ENCODE measurements at places on chromosomes 2 and 18.

GRCh38 chr2:6671913-6672312 is 193.8 kb downstream of the CMPK2 start:
- no peak for DNase-seq

GRCh38 chr18:5415031-5415430 is 119.5 kb upstream of the ZBTB14 start:
- DNase-seq, result no peak

DNA sequence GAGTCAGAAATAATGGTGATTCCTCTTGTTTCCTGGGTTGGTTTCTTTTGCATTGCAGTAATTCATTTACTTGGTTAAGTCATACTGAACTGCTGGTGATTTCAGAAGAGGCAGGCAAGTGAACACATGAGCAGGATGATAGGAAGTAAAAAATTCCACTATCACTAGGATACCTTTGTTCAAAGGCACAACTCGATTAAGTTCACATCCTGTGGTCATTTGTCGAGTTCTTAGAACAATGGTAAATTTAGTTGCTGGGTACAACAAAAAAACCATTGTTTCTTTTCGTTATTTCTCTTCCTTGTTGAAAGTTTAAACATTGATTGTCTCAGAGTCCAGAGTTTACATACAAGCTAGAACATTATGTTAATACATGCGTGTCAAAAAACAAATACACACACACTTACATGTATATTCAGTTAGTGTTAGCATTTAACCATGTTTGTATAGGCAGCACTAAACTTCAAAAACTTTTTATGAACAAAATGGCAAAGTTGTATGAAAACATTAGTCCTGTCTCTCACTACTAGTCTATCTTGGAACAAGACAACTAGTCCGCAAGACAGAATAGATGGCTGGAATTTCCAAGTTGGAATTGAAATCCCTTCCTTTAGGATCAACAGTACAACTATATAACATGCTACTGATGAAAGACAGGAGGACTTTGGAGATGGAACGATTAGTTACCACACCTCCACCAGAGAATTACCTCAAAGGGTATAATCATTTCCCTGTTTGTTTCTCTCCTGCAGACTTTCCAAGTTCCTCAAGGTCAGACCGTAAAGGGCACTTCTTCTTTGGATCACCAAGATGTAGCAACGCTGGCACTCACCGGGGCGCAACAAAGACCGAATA is 26.2 kb downstream of the STK39 start:
- no peak for DNase-seq

GRCh38 chr2:40642726-40643125 is 190.8 kb upstream of the SLC8A1 start:
- no peak for DNase-seq

GRCh38 chr2:239932881-239933735 is 92.0 kb downstream of the NDUFA10 start:
- DNase-seq, result no peak

DNA sequence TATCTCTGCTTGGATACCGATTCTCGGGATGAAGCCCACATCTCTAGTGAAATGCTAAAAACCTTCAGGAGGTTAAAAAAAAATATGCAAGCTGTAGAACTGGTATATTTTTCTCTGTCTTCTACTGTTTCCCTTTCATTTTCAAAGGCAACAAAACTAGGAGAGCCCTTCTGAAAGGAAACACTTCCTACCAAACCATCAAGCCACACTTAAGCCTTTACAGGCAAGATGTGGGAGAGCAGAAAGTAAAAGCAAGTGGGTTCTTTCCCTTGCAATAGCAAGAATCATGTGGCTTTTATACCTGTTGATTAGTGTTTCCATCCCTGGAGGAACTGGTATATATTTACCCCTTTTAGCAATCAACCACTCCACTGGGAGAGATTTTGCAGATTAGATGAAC is 147.9 kb upstream of the ACAA2 start:
- DNase-seq, result no peak

- no peak for DNase-seq
Measured at GRCh38 chr18:6718267-6718666, 11.2 kb upstream of the ARHGAP28 start.

- DNase-seq, result no peak
Measured at GRCh38 chr2:133523406-133523805, 44.9 kb downstream of the NCKAP5 start.

- DNase-seq, result no peak
Measured at GRCh38 chr2:65404988-65405697, 27.3 kb downstream of the SPRED2 start.

DNA sequence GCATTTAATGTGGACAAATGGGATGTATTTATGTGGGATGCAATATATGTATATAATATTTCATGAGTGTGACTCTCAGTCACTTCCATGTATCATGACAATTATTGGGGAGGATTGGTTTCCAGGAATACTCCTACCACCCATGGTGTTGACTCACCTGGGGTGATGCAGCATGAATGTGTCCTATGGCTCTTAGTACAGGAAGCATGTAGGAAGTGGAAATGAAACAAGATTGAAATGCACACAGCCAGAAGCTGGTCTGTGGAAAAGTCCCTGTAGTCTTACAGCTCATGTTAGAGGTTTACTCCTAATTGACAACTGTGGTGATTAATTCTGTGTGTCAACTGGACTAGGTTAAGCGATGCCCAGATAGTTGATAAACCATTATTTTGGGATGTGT is 89.3 kb upstream of the HAAO start:
- no peak for DNase-seq

- no peak for DNase-seq
Measured at GRCh38 chr2:124649001-124649400, 623.9 kb downstream of the CNTNAP5 start.

DNA sequence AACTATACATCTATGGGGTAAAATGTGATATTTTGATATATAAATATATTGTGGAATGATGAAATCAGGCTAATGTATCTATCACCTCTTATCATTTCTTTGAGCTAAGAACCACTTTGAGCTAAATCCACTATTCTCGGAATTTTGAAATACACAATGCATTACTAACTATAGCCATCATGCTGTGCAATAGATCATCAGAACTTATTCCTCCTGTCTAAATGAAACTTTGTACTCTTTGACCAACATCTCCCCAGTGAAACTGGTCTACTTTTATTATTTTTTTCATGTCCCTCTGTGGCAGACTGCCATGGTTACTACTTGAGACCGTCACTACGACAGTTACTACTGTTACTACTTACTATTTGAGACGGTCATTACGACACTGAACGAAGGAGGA is 11.4 kb downstream of the PECR start:
- no peak for DNase-seq

- DNase-seq, result no peak
Measured at GRCh38 chr2:88538362-88538917, 85.9 kb upstream of the FOXI3 start.

GRCh38 chr2:210919128-210919527 is 362.7 kb downstream of the CPS1 start:
- no peak for DNase-seq

- peak; percentile 52 for DNase-seq
Measured at GRCh38 chr2:172972005-172972619, 103.5 kb upstream of the MAP3K20 start.

- DNase-seq, result no peak
Measured at GRCh38 chr2:38060236-38061018, 15.5 kb downstream of the CYP1B1 start.

DNA sequence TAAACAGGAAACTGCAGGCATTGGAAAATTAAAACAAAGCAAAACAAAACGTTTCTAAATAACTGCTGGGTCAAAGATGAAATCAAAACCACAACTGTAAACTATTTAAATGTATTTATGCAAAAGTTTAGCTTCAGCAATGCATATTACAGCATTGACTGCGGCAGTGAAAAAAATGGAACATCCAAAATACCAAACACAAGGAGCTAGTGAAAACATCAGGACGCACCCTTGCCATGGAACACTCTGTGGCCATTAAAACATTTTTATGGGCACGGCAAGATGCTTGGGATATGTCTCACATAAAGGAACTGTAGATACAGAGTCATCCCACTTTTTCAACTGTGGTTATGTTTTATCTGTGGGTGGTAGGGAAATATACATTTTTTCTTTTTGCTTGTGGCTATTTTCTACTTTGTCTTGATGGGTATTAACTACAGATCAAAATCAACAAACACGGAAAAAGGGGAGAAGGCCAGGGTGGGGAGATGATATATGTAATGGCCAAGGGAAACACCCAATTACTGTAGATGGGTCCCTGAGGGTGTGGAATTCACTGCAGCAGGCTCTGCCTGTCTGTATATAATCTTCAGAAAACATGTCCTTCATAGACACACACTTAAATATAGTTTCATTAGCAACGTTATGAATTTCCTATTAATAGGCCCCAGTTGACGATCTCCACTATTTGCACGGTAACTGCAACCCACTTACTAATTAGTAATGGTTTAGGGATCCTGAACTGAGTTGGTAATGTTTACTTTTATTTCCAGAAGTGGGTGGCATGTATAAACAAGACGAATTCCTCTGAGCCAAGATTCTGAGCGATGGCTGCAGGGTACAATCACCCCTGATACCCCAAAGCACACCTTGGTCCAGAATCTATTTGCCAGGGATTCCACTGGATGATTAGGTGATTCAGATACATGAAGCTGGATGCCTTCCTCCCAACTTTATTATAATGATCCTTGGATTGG is 110.5 kb downstream of the ACKR3 start:
- DNase-seq, result peak; percentile 51

DNA sequence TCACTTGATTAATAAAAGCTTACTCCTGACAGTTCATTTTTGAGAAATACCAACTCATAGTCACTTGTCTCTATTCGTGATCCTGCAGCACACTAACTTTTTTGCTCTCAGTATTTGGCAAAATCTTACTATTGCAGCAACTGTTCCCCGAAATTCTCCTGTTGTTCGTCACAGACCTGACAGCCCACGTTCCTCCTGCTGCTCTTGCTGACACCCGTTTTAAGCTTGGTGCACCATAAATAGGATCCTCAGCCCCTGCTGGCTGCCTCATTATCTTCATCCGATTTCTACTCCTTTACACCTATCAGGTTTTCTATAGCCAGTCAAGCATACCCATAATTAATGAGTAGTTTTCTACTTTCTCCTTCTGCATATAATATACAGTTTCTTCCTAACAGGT is 368.8 kb downstream of the PLCL1 start:
- no peak for DNase-seq

- no peak for DNase-seq
Measured at GRCh38 chr18:21701621-21702020, 3.0 kb downstream of the ABHD3 start.

- no peak for DNase-seq
Measured at GRCh38 chr2:10375570-10376281, 72.4 kb downstream of the ODC1 start.

DNA sequence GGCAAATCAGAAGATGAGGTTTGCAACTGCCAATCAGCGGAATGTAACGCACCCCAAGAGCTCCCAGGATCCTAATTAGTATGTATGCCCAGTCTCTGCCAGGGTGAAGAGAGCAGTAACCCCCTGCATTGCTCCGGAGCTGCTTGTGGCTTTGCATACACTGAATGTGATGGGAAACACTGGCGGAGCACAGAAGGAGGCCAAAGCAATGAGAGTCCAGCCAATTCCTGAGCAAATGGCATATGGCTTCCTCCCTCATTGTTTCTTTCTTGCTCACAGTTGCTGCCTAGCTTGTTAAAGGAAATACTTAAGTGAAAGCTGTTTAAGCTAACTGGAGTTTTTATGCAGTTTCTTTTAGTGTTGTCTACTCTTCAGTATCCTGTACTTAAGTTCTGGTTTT is 343.5 kb upstream of the NT5C1B start:
- DNase-seq, result no peak

- DNase-seq, result no peak
Measured at GRCh38 chr18:28080876-28081300, 96.0 kb downstream of the CDH2 start.

DNA sequence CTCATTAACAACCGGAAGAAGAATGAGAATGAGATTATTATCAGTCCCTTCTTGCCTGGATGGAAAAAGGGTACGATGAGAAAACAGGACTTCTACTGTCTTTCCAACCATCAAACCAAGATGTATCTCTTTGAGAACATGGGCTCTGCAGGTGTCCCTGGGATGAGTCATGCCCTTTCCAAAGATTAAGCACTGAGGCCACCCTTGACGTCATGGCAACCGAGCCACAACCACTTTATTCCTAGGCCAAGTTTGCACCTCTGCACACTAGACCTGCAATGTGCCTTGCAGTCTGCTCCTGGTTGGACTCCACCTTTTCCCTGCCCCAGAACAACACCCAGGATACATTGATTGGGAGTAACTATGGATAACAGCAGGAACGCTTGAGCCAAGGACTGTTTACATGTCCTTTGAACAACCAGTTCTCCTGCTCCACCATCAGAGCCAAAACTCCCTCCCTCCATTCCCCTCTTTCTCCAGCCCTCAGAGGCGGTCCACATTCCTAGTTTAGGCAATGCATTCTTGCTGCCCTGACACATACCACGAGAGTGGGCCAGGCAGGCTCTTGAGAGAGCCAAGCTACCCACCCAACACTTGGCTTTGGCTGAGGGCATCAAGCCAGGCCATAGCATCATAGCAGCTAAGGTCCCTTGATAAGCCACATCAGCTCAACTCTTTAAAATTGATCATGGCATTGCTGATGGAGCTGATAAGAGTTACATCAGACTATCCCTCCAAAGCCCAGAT is 310.7 kb downstream of the TNS1 start:
- DNase-seq, result peak; percentile 64

DNA sequence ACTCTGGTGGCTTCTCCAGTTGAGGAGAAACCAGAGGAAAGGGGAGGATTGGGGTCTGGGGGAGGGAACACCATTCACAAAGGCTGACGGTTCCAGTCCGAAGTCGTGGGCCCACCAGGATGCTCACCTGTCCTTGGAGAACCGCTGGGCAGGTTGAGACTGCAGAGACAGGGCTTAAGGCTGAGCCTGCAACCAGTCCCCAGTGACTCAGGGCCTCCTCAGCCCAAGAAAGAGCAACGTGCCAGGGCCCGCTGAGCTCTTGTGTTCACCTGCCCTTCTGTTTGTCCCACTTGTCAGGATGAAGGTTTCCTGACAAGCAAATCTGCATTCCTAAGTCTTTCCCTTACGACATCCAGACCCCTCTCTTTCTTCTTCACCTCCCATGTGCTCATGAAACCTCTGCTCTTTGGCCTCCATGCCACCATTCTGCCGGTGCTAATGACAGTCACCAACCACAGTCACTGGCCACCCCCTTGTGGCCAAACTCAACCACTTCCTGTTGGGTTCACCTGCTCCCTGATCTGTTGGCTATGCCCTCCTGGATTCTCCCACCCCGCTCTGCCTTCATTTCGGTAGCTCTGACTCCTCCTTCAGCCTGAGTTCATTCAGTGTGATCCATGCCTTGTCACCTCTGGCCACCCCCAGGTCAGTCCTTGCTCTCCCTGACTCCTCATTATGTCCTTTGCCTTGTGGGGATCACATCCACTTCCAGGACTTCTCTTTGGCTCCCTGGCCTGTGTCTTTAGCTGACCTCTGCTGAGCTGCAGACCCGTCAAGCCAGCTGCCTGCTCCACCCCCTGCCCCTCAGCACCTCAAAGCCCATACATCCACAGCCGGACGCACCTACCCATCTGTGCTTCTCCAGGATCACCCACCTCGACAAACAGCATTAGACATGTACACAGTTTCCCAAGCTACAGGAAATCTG is 17.6 kb downstream of the EMX1 start:
- DNase-seq, result no peak

GRCh38 chr2:195536906-195537305 is 120.1 kb upstream of the SLC39A10 start:
- no peak for DNase-seq
